HCEC 1CT (cell line): ENCODE measurements at places on chromosomes 12 and 14.

- no peak for DNase-seq
Observed at GRCh38 chr12:67145692-67146091, 123.5 kb upstream of the CAND1 start.

DNA sequence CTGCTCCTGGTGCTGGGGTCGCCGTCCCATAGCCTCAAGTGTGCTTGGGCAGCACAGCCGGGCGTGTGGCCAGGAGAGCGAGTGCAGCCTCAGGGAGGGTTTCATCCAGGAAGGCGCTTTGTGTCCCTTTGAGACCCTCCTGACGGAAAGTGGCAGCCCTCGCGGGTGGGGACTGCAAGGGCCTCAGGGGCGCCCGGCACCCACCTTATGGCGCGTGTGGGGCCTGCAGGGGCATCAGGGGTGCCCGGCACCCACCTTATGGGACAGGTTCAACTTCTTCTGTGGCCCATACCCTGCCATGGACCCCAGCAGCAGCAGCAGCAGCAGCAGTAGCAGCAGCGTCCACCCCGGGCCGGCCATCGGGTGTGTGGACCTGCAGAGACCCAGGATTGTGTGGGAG, 4.5 kb downstream of the LRCOL1 start:
- no peak for DNase-seq

DNA sequence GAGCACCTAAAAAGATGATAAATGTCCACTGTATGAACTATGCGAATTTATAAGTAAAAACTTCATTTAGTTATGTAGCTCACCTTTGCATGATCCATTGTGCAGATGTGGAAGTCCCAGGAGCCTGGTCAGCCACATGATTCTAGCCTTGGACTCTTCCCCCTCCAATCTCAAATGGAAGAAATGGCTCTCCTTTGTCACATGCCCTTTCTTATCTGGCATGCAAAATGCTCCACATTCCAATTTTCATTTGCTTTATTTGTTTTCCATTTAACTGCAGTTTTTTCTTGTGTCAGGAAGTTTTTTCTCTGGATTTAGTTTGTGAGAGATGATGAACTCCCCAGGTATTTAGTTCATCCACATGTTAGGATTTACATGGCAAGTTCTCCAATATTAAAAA, 73.8 kb downstream of the DYRK2 start:
- no peak for DNase-seq

GRCh38 chr14:61803755-61804154, 41.5 kb downstream of the SNAPC1 start:
- no peak for DNase-seq
